ENCODE measurements at places on chromosomes 12 and 14.

DNA sequence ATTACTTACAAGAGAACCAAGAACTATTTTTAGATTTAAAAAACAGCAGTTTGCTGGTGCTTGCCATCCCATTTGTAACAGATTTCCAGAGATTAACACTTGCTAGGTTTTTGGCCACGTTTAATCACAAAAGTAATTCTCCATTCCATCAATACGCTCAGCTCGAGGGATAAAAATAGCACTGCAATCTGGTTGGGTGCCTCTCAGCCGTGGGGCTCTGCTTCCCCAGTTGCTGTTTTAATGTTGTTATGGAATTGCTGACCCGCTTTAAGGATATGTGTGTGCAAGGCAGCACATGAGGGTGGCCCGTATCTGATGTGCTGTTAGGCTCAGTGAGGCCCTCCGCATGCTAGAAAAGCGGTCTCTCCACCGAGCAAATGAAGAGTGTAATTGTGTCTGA, 222.2 kb upstream of the TMEM260 start:
- no peak for DNase-seq

DNA sequence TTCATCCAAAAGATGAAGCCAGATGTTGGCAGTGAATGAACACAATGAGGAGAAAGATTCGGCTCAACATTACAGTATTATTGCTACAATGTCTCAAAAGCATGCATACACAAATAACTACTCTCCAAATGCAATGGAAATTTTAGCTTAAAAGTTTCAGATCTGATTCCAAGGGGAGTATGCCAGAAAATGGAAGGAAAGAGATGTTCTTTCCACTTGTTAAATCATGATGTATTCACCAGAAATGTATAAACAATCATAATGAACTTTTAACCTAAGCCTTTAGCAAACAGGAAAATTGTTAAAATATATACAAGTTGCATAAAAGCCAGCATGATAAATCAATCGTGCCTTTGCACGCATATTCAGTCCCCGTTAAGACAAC, 62.1 kb downstream of the SH2B3 start:
- peak; percentile 62 for DNase-seq

DNA sequence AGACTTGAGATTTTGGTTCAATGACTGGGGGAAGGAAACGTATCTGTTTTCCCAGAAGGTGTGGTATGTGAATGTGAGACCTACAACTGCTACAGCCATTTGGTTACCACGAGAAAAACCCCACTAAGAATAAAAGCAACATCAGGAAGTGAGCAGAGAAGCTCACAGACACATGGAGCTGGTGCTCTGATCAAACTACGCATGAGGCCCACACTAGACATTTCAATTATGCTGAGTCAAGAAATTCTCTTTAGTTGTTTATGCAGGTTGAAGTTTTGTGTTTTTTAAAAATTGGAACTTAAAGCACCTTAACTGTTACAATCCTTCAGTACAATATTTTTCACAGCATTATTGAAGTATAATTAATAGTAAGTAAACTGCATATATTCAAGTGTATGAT, 8.9 kb upstream of the SPTLC2 start:
- DNase-seq: no peak

GRCh38 chr12:130192642-130193345, 30.5 kb downstream of the FZD10 start:
- no peak for DNase-seq

DNA sequence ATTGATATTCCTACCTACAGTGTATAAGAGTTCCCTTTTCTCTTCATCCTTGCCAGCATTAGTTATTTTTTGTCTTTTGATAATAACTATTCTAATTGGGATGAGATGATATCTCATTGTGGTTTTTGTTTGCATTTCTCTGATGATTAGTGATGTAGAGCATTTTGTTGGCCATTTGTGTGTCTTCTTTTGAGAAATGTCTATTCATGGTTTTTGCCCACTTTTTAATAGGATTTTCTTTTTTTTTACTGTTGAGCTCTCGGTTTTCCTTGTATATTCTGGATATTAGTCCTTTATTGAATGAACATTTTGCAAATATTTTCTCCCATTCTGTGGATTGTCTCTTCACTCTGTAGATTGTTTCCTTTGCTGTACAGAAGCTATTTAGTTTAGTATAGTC, 79.6 kb upstream of the AMIGO2 start:
- DNase-seq: no peak

DNA sequence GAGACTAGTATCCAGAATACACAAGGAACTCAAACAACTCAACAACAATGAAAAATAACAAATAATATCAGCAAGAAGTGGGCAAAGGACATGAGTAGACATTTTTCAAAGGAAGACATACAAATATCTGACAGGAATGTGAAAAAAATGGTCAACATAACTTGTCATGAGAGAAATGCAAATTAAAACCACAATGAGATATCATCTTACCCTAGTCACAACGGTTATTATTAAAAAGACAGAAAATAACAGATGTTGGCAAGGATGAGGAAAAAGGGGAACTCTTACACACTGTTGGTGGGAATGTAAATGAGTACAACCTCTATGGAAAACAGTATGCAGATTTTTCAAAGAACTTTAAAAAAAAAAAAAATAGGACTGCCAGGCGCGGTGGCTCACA, 20.4 kb downstream of the VWF start:
- DNase-seq: peak; percentile 43

GRCh38 chr12:49388682-49389386, 21.6 kb downstream of the SPATS2 start:
- DNase-seq: no peak

GRCh38 chr12:27852117-27852516, 72.1 kb upstream of the MANSC4 start:
- no peak for DNase-seq

- no peak for DNase-seq
These were observed 109.2 kb downstream of the KIF26A start for GRCh38 chr14:104247336-104248202.

DNA sequence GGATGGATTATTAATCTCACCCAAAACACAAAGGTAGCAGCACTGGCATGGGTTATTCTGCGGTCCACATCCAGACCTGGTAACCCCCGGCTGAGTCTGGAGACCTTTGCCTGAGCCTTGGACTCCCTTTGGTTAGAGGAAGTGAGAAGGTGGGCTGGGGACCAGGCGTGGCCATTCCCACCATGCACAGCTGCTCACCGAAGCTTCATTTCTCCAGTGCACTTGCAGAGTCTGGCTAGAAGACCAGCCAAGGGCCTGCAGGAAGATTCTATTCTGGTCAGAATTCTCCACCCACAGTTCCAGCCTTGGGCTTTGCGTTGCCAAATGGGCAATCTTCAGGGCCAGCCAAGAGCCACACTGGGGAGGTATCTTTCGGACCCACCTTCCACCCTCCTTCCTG, 73.0 kb downstream of the LGMN start:
- no peak for DNase-seq

GRCh38 chr12:128204711-128205110, 62.3 kb upstream of the TMEM132C start:
- no peak for DNase-seq

- no peak for DNase-seq
These were observed 8.2 kb downstream of the CHST11 start for GRCh38 chr12:104464899-104465298.

DNA sequence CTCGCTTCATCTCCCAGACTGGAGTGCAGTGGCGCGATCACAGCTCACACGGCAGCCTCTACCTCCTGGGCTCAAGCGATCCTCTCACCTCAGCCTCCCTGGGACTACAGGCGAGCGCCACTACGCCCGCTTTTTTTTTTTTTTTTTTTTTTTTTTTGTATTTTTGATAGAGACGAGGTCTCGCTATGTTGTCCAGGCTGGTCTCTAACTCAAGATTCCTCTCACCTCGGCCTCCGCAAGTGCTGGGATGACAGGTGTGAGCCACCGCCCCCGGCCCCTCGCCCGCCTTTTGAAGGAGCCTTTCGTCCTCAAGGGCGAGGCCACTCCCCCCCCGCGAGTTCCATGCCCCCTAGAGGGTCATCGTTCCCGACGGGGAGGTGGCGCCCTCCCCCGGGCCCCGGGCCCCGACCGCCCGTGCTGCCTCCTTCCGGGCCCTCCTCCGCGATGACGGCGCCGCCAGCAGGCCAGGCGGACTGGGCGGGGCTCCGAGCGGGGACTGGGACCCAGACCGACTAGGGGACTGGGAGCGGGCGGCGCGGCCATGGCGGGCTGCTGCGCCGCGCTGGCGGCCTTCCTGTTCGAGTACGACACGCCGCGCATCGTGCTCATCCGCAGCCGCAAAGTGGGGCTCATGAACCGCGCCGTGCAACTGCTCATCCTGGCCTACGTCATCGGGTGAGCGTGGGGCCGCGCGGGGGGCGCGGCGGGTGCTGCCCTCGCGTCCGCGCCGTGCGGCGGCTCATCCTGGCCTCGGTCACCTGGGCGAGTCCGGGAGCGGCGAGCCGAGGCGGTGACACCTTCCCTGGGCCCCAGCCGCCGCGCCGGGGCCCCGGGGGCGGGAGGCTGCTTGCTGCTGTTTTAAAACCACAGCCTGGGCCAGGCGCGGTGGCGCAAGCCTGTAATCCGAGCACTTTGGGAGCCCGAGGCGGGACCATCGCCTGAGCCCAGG, at the start of gene P2RX4:
TSS of gene P2RX4 (plus strand) at position 506 of the 949 bp plus-strand sequence. CDS start at position 542, 36 bp downstream.
- DNase-seq: peak; percentile 71

DNA sequence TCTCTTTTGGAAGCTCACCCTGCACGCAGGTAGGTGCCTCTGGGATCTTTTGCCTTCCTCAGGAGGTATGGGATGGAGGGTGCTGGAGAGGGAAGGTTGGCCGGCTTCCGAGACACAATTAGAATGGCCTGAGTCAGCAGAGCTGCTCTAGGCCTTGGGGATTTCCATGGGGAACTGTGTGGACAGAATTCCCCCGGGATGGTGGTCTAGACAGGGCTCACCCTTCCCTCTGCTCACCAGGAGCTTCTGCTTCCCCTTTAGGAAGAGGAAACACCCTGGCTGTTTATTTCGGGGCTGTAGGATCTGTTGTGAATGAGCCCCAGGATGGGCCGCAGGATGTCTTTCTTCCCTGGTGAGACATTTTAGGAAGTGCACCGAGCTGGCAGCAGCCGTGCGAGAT, 43.7 kb upstream of the TMED10 start:
- DNase-seq: no peak

- DNase-seq: no peak
These were observed 23.1 kb downstream of the ACVR1B start for GRCh38 chr12:51974646-51975045.

- DNase-seq: peak; percentile 67
These were observed 2.7 kb upstream of the SAMD4A start for GRCh38 chr14:54564071-54564867.

GRCh38 chr14:90273532-90273931, 17.2 kb downstream of the PSMC1 start:
- no peak for DNase-seq

DNA sequence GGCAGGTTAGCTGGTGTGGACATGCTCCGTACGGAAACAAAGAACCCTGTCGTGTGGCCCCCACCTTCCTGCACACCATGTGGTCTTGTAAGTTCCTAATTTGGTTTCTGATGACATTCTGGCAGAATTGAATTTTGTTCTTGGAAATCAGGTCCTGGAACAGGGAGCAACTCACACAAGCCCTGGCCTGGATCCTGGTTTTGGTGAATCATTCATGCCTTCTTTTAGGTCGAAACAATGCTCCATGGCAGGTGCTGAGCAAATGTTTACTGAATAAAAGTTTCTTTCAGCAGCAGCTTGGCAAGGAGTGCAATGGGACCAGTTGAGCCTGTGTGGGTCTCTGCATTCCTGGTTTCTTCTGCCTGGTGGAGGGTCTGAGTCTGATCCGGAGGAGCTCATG, 978.4 kb downstream of the BCL11B start:
- no peak for DNase-seq

- DNase-seq: peak; percentile 49
These were observed 54.4 kb downstream of the ARL6IP4 start for GRCh38 chr12:123034865-123035264.

GRCh38 chr12:24554612-24555295, 394.1 kb downstream of the BCAT1 start:
- DNase-seq: peak; percentile 8

- DNase-seq: no peak
These were observed 3.0 kb downstream of the ANKS1B start for GRCh38 chr12:99981639-99982190.

DNA sequence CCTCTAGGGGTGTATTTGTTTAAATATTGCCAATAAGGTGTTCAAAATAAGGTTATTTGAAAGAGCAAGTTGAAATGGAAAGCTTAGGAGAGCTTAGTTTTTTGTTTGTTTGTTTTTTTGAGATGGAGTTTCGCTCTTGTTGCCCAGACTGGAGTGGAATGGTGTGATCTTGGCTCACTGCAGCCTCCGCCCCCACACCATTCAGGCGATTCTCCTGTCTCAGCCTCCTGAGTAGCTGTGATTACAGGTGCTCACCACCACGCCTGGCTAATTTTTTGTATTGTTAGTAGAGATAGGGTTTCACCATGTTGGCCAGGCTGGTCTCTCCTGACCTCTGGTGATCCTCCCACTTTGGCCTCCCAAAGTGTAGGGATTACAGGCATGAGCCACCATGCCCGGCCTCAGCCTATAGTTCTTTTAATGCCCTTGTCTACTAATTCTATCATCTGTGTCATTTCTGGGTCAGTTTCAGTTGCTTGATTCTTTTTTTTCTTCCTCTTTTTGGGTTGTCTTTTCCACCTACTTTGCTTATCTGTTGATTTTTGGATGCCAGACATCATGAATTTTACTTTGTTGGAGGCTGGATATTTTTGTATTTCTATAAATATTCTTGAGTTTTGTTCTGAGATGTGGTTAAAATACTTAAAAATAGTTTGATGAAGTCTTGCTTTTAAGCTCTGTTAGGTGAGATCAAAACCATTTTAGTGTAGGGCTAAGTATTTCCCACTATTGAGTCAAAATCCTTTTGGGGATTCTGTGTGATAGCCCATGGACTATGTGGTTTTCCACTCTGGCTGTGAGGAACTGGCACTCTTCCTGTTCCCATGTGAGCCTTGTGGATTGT, 18.7 kb downstream of the RCOR1 start:
- DNase-seq: no peak

DNA sequence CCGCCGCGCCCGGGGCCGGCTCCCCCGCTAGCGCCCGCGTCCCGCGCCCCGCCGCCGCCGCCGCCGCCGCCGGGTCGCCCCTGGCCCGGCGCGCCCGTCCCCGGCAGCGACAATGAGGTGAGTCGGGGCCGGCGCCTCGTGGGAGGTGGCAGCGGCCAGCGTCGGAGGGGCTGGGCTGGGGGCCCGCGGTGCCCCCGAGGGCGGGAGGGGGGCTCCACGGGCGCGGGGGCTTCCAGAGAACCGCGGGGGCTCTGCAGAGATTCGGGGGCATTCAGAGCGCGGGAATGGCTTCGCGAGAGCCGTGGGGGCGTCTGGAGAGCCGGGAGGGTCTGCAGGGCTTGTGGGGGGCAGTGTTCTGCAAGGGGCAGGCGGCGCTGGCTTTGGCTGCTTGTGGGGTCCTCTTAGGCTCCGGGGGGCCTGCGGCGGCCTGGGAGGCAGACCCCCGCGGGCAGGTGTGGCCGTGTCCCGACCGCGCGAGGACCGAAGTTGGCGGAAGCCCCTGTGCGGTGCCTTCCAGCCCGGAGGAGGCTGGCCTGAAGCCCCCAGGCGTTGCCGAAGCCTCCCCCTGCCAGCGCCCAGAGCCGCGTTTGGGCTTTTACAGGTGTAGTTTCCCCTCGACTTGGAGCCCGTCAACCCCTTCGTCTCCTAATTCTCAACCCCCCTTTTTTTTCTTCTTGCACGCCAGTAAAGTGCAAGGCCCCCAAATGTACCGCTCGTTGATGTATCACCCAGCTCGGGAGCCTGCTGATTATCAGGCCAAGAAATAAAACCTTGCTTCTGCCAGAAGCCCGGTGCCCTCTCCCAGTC, 93.1 kb upstream of the EVL start:
- no peak for DNase-seq

All from choroid plexus epithelial cell (primary cell).